ENCODE measurements at places on chromosomes 3 and 15.

DNA sequence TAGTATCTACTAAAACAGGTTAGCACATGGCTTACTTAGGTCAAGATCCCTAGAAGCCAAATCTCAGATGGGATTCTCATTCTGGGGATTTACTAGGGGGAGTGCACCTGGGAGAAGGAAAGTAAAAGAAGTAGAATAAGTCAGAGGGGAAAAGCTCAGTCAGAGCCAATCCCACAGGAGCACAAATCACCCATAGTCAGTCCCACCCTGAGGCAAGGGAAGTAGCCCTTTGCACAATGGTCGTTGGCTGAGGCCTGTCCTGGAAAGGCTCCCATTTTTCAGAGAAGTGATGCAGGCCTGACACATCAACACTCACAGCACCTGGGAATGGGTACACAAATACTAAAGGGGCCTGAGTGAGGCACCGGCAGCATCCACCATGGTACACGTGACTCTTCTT is 39.8 kb downstream of the SST start:
- DNase-seq = no peak

- DNase-seq = no peak
These were observed 136.0 kb upstream of the CBLB start for GRCh38 chr3:106004826-106005225.

DNA sequence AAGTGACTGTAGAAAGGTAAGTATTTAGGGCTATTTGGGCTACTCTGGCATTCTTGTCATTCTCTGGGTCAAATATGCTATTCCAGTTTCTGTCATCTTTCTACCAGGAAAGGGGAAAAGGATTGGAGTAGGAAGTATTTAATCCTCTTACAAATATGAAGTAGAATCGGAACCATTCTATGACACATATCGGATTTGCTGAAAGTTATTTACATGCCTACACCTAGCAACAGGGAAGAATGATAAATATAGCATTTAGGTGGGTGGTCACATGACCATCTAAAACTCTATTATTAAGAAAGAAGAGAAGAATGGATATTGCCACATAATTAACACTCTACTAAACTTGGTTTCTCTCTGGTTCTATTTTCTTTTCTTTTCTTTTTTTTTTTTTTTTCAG is 1353.1 kb downstream of the ZPLD1 start:
- DNase-seq = no peak

- no peak for DNase-seq
These were observed 105.3 kb downstream of the TNIK start for GRCh38 chr3:171354706-171355582.

DNA sequence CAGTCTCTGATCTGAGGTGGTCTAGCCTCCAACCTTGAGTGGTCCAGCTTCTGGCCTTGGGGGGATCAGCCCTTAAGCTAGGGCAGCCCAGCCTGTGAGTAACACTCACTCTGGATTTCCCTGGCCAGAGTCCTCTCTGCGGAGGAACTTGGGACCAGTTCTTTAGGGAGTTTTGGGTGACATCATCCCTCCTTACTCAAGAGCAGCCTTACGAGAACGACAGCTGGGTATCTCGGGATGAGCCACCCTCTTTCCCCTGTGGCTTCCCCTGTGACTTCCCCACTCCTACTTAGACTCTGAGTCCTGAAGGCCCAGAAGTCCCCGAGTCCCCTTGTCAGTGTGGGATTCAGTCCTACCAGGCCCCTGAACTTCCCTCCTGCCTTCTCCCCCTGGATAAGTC is 10.2 kb upstream of the PLXND1 start:
- DNase-seq = no peak

- DNase-seq = no peak
These were observed 251.1 kb downstream of the TJP1 start for GRCh38 chr15:29570948-29571791.

GRCh38 chr15:91444656-91445055 is 344.6 kb downstream of the SV2B start:
- DNase-seq = no peak

GRCh38 chr15:84081391-84082168 is 154.0 kb upstream of the GOLGA6L4 start:
- DNase-seq = no peak

GRCh38 chr3:12799525-12800440 is 3.3 kb downstream of the CAND2 start:
- no peak for DNase-seq

- DNase-seq = no peak
These were observed 10.5 kb downstream of the FILIP1L start for GRCh38 chr3:100103558-100104441.

- DNase-seq = no peak
These were observed 27.1 kb downstream of the PLA2G4F start for GRCh38 chr15:42129364-42129763.

DNA sequence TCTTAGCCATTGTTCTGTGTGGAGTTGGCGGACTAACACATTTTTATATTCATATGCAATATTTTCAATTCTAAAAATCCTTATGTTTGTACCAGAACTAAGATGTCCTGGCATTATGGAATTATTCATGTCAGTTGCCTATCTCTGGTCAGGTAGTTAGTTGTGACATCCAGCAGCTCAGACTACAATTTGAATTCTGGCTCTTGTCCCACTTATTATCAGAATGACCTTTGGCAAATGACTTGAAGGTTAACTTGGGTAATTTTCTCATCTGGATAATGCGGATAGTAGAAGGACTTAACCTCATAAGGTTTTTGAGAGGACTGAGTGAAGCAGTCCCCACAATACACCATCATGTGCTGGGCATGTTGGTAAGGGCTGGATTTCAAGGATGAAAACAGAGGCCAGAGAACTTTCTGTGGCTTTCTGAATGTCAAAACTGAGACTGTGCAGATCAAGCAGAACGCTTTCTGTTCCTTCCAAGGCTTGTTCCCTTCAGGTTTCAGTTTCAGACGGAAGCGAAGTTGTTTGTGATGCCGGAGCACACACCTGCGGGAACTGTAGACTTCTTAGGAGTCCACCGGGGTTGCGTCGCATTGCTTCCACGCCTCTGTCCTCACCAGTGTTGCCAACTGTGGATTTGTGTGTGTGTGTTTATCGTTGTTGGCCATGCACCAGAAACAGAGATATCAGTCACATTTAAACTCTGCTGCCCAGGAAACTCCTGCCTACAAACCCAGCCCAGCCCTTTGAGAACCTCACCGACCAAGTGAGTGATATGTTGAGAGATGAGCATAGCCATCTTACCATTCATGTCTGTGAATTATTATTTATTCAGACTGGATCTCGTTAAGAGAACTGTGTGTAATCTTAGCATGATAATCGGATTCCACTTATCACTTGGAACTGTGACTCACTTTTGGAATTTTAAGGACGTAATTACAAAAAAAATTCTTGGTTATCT is 76.0 kb downstream of the PTPRG start:
- no peak for DNase-seq

DNA sequence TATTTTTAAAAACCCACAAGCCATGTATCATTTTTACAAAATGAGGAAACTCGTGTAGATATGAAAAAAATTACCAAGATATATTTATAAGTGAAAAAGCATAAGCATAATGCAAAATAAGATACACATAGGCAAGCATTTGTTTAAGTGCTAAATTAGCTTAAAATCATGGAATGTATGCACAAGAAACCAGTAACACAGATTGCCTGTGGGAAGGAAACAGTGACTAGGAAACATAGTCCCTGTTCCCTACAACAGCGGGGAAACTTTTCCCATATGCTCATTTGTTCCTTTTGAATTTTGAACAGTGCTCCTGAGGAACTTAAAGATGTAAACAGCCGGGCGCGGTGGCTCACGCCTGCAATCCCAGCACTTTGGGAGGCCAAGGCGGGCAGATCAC is 169.5 kb downstream of the PDE8A start:
- no peak for DNase-seq

DNA sequence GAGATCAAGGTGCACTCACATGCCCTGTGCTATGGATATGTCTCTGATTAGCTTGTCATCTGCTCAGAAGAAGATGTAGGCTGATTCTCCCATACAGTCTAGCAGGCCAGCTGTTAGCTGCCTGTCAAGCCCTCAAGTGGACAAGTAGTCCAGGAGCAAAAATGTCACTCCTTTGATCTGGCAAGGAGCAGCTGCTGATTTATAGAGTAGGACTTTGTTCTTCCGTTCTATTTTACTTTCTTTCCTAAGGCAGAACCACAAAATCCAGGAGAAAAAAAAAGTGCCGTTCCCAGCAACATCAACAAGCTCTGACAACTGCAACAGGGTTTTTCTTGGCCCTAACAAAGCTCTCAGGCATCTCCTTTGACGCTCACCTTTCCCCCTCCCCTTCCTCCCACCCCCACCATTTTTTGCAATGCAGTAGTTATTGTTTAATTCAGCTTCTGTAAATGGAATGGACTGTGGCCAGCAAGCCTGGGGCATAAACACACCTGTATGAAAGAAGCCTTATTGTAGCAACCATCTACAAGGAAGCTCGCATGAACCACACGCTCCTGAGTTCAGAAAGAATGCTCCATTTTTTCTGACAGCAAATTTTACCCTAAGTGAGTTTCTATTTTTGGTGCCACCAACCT is 196.3 kb downstream of the MEIS2 start:
- no peak for DNase-seq

DNA sequence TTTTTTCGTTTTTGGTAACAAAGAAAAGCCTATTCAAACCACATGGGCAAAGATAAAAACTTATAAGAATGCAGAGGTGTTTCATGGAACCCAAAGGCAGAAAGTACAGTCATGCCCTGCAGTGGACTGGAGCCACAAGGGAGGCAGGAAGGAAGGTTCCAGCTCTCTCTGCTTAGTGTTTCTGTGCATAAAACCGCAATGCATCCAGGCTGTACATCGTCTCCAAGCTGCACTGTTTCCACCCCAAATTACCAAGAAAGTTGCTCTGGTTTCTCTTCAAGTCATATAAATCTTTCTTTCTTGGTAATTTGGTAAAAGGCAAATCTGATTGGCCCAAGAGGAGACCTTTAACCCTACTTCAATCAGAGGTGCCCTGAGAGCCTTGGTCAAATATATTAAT is 15.8 kb downstream of the TRAT1 start:
- no peak for DNase-seq

DNA sequence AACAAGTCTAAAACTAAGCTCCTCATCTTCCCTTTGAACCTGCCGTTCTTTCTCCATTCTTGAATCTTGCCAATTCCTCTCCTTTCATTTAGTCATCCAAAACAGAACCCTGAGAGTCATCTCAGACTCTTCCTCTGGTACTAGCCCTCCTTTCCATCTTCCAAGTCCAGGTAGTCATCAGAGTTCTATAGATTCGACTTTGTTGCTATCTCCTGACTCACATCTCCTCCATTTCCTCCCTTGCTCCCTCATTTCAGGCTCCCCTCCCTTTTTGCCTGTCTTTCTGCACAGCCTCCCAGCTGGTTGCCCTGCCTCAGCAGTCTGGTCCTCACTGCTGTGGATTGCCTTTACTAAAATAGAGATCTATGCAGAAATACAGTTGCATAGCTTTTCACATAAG is 4.7 kb downstream of the ATG7 start:
- DNase-seq = no peak

- DNase-seq = no peak
These were observed 21.9 kb upstream of the P2RY13 start for GRCh38 chr3:151351219-151351618.

GRCh38 chr3:24151594-24151993 is 206.5 kb downstream of the NR1D2 start:
- no peak for DNase-seq

DNA sequence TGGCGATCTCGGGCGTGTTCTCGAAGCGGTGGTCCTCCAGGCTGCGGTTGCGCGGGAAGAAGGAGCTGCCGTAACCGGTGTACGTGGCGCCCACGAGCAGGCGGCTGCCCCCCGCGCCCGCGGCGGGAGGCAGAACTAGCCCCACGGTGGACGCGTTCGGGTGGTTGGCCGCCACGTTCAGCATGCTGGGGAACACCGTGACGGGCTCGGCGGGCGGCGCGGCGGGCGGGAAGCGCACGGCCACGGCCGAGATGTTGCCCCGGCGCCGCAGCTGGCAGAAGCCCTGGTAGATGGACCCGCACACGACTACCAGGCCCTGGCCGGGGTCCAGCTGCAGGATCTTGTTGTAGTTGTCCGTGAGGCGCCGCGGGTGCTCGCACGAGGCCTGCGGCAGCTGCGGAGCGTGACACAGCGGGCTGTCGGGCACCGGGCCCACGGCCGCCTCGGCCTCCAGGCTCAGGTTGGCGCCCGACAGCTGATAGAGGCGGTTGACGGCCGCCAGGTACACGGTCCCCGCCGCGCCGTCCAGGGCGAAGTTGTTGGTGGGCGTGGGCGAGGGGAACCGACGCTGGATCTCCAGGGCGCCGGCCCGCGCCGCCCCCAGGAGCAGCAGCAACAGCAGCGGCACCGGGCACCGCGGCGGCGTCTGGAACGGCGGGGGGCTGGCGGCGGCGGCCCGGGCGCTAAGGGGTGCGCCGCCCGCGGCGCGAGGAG is 397 bp downstream of the PLXND1 start:
- no peak for DNase-seq
